NCI-H1694 treated with DMSO at 0.1 percent for 48 hours (cell line): ENCODE measurements at places on chromosomes 12 and 14.

DNA sequence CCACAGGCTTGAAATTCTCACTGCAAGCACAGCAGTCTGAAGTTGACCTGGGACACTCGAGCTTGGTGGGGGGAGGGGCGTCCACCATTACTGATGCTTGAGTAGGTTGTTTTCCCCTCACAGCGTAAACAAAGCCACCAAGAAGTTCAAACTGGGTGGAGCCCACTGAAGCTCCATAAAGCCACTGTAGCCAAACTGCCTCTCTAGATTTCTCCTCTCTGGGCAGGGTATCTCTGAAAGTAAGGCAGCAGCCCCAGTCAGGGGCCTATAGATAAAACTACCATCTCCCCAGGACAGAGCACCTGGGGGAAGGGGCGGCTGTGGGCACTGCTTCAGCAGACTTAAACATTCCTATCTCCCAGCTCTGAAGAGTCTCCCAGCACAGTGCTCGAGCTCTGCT is 31.7 kb upstream of the ST8SIA1 start:
- DNase-seq: no peak

- no peak for DNase-seq
Observed at GRCh38 chr12:97778111-97778510, 315.5 kb downstream of the RMST start.

DNA sequence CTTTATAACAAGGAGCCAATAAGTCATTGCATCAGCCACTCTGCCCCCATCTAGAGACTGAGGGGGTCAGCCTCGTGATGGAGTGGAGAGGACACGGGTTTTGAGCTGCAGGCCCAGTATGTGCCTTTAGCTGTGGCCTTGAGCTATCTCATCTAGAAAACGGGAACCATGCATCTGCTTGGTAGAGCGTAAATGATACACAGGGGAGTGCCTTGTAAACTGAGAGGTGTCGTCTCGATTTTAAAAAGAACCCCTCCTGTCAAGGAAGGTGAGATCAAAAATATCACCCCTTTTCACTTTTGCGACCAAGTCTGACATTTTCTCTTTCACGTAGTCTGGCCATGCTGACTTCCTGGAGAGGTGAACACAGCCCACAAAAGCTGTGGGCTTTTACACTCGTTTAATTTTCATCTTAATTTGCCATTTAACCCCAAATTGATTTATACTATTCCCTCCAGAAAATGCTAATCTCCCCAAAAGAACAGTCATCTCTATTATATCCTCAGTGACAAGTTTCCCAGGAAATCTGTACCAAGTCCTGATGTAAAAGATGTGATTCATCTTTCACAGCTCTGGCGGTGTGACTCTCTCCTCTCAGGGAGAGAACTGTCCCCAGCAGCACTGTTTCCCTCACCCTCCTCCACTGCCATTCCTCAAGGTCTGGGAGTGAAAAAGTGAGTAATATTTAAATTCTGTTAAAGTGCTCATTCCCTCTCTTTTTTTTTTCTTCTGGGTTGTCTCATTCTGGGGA is 30.6 kb downstream of the VCPKMT start:
- DNase-seq: no peak

DNA sequence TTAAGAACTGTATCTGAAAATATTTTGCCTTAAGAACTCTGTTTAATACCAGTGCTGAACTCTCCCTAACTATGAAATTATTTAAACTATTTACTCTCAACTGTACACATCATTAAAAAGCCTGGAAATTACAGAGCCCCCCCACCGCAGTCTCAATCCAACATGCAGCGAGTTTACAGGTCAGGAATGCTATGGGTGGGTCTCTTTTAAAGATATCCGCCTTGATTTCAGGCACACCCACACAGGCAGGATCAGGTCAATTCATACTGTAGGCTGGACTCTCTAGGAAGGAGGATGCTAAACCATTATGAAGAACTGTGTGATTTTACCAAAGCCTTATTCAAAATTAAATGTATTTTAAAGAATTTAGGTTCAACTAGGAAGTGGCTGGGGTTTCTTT is 16.5 kb downstream of the SPTLC2 start:
- DNase-seq: no peak

DNA sequence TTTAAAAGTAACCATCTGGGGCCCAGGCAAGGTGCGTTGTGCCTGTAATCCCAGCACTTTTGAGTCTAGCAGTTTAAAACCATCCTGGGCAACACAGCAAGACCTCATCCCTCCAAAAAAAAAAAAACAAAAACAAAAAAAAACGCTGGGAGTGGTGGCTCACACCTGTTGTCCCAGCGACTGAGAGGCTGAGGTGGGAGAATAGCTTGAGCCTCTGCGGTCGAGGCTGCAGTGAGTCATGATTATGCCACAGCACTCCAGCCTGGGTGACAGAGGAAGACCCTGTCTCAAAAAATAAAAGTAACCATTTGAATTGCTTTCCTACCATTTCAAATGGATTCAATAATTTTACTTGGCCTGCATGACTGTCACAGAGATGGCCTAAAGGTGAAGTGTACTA is 186.5 kb upstream of the ATP2B1 start:
- DNase-seq: no peak

DNA sequence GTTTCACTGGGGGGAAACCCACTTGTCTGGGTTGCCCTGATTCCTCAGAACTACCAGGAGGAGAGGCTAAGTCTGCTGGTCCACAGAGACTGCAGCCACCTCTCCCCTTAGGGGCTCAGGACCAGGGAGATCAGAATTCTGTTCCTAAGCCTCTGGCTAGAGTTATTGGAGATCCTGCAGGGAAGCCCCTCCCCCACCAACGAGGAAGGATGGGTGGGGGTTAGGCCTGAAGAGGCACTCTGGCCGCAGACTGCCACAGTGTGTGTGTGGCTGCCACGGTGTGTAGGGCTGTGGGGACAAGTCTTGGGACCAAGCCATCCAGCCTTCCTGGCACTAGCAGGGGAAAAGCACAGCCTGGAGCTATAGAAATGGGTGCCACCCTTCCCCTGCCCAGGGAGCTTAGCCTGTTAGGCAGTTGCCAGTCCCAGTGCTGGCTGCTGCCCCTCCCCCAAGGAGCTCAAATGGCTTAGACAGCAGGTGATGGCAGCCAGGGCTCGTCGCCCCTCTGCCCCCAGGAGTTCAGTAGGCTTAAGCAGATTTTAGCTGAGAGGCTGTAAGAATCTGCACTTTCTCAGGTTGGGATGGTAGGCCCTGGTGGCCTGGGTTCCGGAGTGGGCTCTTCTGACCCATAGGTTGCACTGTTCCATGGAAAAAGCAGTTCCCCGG is 107.7 kb downstream of the ERGIC2 start:
- DNase-seq: no peak

DNA sequence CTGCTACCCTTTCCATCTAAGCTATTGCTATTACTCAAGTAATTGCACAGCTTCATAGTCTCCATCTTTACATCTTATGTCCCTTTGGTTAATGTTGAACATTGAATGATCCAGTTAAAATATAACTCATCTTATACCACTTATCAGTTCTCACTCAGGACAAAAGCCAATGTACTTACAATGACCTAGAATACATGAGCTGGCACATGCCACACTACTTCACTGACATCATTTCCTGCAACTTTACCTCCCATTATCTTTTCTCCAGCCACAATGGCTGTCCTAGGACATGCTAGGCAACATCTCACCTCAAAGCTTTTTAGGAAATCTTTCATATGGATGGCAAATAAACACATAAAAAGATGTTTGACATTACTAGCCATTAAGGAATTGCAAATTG is 309.2 kb downstream of the FOXG1 start:
- no peak for DNase-seq

DNA sequence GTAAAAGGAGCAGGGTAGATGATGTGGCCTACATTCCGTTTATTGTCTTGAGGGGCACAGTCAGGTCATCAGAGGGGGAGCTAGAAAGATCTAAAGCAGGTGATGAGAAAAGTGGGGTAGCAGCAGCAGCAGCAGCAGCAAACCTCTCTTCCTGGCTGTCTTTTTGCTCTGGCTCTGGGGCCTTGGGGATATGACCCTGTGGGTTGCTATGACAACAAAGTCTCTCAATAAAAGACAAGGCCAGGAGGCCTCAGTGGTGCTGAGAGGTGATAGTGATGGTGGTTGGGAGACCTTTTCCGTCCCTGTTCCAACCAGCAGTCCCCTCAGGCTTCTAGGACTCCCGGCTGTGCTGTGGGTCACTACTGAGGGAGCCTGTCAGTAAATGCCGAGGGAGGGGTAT is 138.6 kb downstream of the SLC8A3 start:
- DNase-seq: no peak

DNA sequence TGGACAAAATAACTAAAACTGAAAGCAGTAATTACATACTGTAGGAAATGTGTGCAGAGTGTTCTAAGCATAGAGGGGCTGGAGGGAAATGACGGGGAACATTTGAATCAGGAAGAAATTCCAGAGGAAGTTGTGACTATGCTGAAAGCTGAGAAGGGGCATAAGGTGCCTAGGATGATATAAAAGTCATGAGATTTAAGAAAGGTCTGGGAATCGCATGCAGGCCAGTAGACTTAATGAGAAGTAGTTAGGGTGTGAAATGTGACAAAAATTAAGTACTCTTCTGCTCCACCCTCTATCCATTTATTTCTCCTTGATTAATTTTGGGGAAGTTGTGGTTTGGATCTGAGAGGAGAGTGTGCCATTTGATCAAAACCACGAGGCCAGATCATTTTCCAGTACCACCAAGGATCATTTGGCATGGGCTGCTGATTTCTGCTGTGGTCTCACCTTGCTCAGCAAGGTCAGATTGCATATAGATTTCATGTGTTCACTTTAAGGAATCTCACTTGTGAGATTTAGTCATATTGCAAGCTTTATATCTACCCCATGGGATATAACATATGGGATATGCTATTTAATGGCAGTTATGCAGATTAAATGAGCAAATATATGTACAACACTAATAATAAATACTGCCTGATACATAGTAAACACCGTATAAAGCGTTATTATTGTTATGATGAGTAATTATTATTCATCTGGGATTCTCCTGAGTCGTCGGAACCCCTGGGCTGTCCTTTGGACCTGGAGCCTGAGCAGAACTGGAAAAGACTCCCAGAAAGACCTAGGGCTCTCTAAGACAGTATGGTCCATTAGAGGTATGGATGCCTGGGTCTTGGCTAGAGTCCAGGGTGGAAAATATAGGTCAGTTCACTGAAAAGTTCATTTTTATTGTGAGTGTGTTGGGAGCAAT is 72.3 kb downstream of the SRGAP1 start:
- no peak for DNase-seq

- no peak for DNase-seq
Observed at GRCh38 chr12:124465473-124465872, 101.9 kb downstream of the NCOR2 start.

- no peak for DNase-seq
Observed at GRCh38 chr14:75383721-75384120, 44.1 kb upstream of the JDP2 start.

GRCh38 chr12:75820071-75820470 is 211.5 kb downstream of the PHLDA1 start:
- DNase-seq: peak; percentile 84

GRCh38 chr14:96503306-96503679 is 1.1 kb downstream of the PAPOLA start:
- DNase-seq: no peak

DNA sequence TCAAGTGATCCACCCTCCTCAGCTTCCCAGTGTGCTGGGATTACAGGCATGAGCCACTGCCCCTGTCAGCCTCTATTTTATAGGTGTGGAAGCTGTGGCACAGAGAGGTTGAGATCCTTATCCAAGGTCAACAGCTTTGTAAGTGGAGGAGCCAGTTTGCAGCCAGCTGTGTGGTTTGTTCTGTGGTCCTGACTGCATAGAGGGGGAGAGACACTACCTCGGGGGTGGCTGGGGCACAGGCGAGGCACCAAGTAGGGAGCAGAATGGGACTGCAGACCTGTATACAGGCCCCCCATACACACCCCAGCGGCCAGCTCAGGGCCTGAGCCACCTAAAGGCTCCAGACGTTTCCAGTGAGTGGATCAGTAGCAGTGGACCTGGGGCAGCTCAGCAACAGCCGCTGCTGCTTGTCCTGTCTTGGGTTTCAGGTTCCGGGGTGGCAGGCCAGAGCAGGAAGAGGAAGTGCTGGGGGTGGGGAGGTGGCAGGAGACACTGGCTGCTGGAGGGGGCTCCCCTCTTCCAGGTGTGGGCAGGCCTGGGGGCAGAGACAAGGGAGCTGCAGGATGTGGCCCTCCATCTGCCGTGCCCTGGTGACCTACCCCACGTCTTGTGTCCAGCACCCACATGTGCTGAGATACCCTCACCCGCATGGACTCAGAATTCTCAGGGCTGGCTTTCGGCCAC is 11.0 kb downstream of the ORAI1 start:
- no peak for DNase-seq

DNA sequence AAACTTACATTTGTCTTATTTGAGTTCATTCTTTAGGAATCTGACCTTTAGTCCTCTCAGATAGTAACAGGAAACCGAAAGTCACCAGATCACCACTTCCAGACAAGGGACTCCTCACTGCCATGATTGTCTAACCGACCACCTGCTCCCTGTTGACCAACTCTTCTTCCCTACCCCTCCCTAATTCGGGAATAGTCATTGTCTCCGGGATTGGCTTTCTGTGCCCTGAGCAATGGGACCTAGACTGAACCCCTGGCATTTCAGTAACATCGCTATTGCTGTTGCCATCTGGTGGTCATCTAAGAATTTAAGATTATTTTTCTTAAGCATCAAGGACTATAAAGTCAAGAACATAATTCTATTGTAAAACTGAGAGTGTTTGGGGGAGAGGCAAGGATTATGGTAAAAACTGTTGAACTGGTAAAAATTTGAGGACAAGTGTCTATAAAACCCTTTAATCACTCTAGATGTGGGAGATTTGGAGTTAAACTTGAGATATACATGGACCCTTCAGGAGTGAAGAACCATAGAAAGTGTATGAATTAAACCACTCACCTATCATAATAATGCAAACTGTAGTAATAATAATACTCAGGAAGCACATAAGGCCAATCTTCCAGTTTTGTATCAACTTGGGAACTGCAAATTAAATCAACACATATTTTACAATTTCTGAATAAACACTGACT is 6.3 kb downstream of the CLEC2A start:
- no peak for DNase-seq

GRCh38 chr12:107441665-107442300 is 243.8 kb upstream of the PWP1 start:
- DNase-seq: no peak

DNA sequence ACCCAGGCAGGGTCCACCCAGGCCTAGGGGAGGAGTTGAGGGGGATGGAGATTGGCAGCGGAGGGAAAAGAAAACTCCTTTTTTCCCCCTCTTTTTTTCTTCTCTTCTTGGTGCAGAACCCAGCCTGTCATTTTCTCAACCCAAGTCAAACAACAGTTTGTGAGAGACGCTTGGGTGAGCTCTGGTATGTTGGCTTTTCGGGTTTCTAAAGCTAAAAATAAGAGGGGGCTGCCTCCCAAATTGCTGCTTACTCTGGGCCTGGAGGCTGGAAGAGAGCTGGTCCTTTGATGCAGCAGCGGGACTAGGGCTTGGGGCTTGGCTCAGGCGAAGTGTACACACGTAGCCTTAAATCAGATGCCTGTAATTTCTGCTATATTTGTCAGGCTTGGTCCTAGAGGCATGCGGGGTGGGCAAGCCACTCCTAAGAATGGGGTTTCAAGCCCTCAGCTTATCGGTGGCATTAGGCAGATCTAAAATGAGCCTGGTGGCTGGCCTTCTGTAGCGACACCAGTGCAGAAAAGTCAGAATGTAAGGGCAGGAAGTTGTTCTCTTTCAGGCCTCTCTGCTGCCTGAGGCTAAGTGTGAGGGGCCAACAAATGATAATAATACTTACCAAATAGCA is 816 bp upstream of the SLC8A3 start:
- no peak for DNase-seq
